Breast epithelium (tissue), 4 donors: ENCODE measurements at places on chromosomes 3 and 15.

- DNase-seq: no peak
Measured at GRCh38 chr3:64161481-64161952, 63.7 kb downstream of the PRICKLE2 start.

- no peak for DNase-seq
Measured at GRCh38 chr15:59699810-59700431, 10.8 kb upstream of the BNIP2 start.

GRCh38 chr3:195584543-195584870 is 767 bp upstream of the APOD start:
- DNase-seq: no peak

DNA sequence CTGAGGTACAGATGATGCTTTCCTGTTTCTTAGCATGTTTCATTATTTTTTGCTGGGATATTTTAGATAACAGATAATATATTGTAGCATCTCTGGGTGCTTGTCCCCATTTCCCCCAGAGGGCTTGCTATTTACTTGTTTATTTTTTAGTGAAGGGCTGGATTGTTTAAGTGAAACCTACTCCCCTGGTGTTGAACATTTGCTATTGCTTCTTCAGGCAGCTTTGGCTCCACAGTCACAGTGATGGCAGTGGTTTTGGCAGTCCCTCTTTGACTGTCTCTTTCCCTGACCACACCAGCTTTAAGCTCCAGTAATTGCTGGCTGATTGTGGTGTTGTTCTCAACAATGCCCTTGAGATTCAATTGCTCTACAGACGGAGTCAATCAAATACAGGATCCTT is 128.9 kb downstream of the KLF13 start:
- no peak for DNase-seq

DNA sequence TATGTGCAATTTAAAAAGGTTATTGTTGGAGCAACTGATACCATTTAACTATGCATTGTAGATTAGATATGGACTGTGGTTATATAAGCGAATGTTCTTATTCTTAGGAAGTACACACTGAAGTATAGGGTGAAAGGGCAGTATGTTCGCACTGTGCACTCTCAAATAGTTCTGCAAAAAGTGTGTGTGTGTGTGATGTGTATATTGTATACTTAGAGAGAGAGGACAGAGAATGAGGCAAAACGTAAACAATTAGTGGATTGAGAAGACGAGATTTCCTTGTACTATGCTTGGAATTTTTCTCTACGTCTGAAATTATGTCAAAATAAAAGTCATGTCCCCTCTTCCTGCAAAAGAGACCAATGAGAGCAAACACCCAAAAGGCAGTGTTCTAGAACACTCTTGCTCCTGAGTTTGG is 30.4 kb downstream of the LSM3 start:
- DNase-seq: no peak

DNA sequence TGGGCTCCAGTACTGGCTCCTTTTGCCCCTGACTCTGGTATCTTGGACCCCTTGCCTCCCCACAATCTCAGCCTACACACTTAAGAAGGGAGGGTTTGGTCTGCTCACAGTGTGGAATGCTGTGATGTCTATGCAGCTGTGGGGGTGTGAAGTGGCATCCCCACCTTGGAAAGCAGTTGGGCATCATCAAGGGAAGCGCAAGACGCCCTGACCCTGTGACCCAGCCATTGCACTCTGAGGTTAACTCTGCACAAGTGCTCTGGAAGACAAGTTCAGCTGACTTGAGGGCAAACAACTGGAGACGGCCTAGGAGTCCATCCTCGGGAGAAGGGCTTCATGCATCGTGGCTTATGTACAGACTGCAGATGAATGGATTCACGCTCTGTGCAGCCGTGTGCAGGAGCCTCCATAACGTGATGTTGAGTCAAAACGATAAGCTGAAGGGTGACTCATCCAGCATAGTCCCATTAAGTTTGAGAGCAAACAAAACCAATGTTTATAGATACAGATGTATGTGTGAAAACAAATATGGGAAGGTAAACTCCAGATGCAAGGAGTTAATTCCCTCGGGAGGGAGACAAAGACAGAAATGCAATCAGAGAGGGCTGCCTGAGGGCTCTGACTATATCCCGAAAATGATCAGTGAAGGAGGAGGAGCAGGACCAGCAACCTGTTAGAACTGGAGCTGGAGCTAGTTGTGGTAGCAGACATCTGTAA is 86.8 kb downstream of the LSM3 start:
- no peak for DNase-seq

- DNase-seq: no peak
Measured at GRCh38 chr15:68425428-68426060, 6.4 kb downstream of the ITGA11 start.

- DNase-seq: no peak
Measured at GRCh38 chr3:190721330-190721729, 141.2 kb downstream of the GMNC start.

- no peak for DNase-seq
Measured at GRCh38 chr3:166688665-166689064, 691.4 kb downstream of the ZBBX start.

DNA sequence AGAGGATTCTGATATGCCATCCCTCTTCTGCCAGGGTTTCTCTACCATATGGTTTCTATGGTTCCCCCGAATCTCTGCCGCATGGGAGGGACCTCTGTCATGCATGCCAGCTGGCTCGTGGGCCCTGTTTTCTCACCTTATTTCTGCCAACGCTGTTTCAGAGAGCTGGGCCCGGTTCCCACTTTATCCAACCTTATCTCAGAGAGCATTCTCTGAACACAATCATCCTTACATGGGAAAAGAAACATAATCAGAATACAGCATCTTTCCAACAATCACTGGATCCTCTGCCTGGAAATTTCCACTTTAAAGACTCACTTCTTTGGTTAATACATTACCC is 234.5 kb upstream of the ZBTB20 start:
- DNase-seq: no peak

GRCh38 chr3:156201411-156202405 is 81.3 kb downstream of the KCNAB1 start:
- DNase-seq: no peak

GRCh38 chr3:14019459-14019858 is 105.2 kb downstream of the CHCHD4 start:
- DNase-seq: no peak
